ENCODE measurements at places on chromosomes 7 and 10.

- no peak for DNase-seq
These were observed 39.6 kb upstream of the CABCOCO1 start for GRCh38 chr10:61623161-61623560.

DNA sequence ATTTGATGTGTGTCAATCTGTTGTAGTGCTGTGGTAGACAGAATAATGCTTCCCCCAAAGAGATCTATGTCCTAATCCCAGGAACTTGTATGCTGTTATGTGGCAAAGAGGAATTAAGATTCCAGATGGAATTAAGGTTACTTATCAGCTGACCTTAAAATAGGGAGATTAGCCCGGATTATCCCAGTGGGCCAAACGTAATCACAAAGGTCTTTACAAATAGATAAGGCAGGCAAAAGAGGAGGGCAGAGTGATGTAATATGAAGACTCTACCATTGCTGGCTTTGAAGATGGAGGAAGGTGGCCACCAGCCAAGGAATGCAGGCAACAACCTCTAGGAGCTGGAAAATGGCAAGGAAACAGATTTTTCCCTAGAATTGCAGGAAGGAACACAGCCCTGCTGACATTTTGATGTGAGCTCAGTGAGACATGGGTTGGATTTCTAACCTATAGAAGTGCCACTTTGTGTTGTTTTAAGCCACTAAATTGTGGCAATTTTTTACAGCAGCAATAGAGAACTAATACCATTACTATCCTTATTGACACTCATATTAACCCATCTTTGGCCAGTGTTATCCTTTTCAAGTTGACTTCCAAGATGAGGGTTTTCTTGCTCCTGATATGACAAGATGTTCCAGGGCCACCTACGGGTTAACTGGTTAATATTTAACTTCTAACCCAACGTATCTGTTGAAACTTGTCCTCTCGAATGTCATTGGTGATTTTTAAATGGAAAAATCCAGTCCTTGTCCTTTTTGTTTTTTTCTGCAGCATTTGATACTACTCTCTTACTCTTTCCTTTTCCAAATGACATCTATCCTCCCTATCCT lies 29.3 kb downstream of the CYCS start:
- DNase-seq = no peak

GRCh38 chr7:134477954-134478353 lies 19.1 kb upstream of the AKR1B1 start:
- DNase-seq = no peak

DNA sequence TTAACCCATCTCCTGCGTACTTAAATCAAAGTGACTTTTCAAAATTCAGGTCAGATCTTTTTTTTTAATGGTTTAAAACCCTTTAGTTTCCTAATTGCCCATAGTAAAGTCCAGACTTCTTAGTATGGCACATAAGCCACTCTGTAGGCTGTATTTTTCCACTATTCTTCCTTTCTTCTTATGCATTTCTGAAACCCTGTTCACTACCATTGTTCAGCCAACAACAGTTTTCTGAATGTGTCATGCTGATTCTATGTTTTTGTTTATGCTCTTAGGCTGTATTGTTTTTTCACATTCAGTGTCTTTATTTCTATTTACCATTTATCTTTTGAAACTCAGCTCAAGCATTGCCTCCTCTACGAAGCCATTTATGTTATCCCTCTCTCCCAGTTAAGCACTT lies 26.7 kb downstream of the CCSER2 start:
- DNase-seq = no peak

DNA sequence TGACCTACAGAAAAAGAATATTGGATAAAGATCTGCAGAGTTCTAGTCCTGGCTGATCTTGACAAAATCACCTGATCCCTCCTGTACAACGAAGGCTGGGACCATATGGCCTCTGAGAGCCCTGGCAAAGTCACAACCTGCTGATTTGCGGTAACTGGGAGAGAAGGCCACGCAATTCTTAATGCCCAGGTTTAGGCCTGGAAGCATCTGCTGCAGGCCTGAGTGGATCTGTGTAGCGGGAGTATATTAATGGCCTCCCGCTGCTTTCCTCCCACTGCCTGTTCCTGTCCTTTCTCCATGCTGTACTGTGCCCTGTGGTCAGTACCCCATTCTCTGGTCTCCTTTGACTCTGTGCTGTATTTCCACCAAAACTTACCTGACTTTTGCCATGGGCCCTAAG lies 24.2 kb downstream of the AKR1B1 start:
- DNase-seq = no peak

- DNase-seq = no peak
These were observed 29.5 kb downstream of the LYZL2 start for GRCh38 chr10:30600005-30600404.

- DNase-seq = no peak
These were observed 43.1 kb downstream of the MBL2 start for GRCh38 chr10:52729271-52730104.

DNA sequence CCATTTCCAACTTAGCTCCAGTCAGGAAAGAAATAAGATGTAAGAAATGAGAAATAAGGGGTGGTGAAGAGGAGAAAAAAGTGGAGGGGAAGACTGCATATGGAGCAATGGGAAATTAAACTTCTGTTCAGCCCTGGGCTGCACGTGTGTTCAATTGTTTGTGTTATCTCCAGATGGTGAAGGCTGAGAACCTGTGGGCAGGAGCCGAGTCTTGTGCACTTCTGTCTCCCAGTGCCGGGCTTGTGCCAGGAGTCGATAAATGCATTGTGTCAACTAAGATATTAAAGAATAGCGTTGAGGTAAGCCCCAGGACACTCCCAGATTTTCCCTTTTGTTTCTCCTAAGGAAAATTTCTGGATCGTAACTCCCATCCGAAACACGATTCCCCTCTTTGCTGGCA lies 98.2 kb downstream of the PRLHR start:
- DNase-seq = no peak

DNA sequence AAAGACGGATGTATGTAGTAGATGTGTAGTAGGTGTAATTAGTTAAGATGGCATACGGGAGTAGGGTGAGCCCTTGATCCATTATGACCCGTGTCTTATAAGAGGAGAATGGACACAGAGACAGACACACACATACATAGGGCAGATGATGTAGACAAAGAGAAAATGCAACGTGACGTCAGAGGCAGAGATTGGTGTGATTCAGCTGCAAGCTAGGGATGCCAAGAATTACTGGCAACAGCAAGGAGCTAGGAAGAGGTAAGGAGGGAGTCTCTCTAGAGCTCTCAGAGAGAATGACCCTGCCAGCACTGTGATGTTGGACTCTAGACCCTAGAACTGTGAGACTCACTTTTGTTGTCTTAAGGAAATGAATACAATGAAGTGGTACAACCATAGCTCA lies 247.0 kb upstream of the HABP2 start:
- DNase-seq = no peak

GRCh38 chr10:112168733-112169132 lies 14.8 kb downstream of the GPAM start:
- DNase-seq = no peak

DNA sequence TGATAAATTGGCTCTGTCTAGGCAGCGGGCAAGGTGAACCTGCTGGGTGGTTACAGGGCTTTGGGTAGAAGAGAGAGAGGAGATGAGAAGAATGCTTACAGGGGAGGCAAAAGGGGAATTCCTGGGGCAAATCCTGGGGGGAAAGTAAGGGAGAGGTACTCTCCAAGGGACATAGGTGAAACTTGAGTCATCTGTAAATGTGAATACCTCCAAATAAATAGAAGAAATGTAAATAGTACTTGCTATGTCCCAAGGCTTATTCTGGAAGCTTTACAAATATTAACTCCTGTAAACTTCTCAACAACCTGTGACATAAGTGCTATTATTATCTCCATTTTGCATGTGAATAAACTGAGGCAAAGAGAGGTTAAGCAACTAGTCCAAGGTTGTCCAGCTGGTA lies 57.7 kb upstream of the CDK13 start:
- DNase-seq = no peak

DNA sequence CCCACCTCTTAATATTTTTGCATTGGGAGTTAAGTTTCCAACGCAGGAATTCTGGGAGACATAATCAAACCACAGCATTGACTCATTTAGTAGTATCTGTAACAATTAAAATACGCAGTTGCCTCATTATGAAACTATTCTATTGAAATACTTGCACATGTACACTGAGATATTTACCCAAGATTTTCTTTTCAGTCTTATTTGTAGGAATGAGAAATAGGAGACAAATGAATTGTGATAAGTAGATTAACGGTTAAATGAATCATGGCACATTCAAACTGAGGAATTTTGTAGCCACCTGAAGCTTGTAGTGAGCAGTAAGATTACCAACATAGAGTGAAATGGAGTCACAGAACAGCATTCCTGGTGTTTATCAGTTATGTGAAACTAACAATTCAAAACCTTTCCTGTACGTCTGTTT lies 18.1 kb downstream of the RP9 start:
- no peak for DNase-seq

DNA sequence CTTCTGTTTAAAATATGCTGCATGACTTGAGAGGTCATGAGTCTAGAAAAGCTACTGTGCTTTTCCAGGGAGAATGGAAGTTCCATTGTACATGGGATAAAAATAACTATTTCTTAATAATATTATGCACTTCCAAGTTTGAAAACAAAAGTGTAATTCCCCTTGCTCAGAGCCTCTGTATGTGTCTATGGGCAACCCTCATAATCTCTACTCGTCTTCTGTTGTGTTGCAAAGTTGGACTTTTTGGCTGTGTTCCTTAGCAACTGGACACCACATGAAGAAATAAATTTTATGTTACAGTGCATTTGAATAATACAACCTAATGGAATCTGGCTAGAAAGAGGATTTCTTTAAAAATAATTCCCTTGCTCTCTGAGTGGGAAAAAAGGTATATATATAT lies 242.6 kb downstream of the TWIST1 start:
- no peak for DNase-seq

GRCh38 chr7:121798896-121799295 lies 74.1 kb upstream of the PTPRZ1 start:
- no peak for DNase-seq

- no peak for DNase-seq
These were observed 89.0 kb downstream of the ST8SIA6 start for GRCh38 chr10:17365402-17365801.

- no peak for DNase-seq
These were observed 164.5 kb downstream of the DGKB start for GRCh38 chr7:14738086-14738485.

GRCh38 chr7:37817591-37817960 lies 30.8 kb upstream of the NME8 start:
- no peak for DNase-seq

- no peak for DNase-seq
These were observed 80.5 kb upstream of the CYP2C9 start for GRCh38 chr10:94858005-94858404.

DNA sequence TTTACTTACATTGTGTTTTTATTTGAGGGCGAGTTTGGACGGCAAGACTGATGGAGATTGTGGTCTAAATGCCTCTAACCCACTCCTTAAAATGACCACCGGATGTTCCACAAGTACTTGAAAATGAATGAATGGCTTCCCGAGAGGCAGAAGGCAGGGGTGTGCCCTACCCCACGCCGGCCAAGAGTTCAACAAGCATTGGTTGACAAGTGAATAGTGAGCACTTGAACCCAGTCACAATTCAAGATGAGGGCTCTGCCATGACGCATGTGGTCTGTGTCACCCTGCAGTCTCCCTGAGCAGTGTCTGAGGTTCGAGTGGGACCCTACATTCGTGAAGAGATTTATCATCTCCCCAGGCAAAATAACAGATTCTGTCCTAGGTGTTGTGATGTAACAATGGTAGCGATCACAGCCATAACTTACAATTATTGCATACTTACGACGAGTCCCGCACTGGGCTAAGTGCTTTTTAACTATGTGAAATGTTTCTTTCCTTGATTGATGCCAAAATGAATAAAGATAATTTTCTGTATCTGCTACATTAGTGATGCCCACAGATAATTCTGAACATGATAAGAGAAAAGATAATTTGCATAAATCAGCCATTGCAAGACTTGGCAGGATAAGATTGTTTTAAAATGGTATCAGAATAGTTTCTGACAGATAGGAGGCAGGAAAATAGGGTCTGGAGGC lies 305.4 kb downstream of the WDR37 start:
- DNase-seq = no peak

DNA sequence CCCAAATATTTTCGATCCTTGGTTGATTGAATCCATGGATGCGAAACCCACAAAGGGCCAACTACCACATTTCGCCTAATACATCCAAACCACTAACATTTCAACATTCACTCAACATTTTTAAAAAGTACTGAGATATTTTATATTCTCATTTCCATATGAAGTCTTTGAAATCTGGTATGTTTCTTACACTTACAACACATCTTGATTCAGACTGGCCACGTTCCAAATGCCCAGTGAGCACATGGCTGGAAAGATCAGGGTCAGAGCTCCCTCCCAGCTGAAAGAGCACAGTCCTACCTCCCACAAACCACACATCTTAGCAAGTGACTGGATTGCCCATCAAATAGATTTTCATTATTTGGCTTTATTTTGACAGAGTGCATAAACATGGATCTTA lies 18.9 kb downstream of the NCAPG2 start:
- no peak for DNase-seq

DNA sequence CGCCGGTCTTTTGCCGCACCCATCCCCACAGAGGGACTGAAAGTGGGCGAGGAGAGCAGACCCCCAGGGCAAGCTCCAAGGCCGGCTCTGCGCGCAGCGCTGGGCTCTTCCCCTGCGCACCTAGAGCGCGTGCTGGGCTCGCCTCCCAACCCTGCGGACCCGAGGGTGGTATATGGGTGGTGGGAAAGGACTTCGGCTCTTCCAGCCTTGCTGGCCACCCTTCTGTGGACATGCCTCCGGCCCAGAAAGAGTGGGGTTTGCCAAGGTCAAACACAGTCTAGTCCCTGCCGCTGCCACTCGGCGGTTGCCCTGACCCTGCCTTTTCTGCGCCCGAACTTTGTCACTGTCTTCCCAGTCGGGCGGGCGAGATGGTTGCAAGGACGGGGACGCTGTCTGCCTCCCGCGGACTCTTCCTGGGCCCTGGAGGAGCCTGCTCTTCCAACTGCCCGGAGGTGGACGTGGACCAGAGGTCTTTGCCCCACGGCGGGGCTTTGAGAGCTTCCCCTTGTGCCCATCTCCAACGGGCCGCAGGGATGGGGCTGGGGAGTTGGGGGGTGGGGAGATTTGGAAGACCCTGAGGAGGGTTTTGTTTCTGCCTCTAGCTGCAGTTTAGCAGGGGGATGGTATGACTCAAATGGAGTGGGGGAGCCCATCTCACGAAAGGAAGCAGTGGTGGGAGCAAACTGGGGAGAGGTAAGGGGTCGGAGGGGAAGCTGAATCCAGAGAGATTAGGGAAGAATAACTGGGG lies 1.5 kb downstream of the ADCY1 start:
- DNase-seq = no peak

- no peak for DNase-seq
These were observed 156.5 kb downstream of the ZEB1 start for GRCh38 chr10:31475519-31475918.

DNA sequence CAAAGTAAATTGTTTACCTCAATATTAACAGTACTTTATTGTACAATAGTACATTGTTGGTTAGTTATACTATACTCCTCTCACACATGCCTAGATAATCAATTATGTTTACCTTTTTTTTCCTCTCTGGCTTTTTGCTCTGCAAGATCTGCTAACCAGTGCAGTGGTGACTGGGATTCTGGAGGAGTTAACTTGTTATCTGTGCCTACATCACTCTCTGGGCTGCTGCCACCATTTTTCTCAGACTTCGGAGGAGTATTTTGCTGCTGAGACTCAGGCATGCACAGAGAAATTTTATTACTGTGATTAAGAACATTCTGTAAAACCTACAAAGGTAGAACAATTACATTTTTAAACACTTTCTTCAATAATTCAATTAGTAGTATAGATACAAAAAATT lies 59.7 kb downstream of the NRBF2 start:
- DNase-seq = no peak
